Activated T-cell treated with anti-CD3 and anti-CD28 coated beads for 48 hours (primary cell): ENCODE measurements at places on chromosomes 13 and 19.

- no peak for DNase-seq
Observed at GRCh38 chr13:23794267-23795161, 94.7 kb downstream of the MIPEP start.

DNA sequence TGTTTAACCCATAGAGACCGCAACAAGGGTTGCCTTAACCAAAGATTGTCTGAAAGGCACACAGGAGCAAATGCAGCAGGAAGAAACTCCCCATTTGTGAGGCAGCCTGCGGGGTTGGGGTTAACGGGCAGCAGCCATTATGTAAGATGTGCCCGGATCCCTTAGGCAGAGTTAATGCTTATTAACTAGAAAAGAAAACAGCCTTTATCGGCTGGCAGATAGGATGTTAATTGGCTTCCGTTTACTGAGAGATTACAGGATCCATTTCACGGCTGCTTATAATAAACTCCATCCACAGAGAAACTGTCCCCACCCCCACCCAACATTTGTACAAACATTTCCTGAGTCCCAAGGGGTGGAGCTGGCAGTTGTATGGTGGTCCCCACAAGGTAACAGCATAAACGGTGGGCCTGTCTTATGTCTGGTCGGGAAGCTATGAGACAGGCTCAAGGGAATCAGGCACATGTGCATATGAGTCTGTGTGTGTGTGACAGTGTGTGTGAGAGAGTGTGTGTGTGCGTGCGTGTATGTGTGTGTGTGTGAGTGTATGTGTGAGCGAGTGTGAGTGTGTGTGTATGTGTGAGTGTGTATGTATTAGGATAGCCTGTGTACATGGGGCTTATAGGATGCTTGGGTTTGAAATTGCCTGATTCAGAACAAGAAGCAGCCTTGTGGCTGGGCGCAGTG, 10.5 kb downstream of the SLC25A42 start:
- no peak for DNase-seq

GRCh38 chr19:54335979-54336892, 2.7 kb downstream of the LILRA4 start:
- no peak for DNase-seq

GRCh38 chr19:28463493-28464053, 749.4 kb downstream of the UQCRFS1 start:
- no peak for DNase-seq

DNA sequence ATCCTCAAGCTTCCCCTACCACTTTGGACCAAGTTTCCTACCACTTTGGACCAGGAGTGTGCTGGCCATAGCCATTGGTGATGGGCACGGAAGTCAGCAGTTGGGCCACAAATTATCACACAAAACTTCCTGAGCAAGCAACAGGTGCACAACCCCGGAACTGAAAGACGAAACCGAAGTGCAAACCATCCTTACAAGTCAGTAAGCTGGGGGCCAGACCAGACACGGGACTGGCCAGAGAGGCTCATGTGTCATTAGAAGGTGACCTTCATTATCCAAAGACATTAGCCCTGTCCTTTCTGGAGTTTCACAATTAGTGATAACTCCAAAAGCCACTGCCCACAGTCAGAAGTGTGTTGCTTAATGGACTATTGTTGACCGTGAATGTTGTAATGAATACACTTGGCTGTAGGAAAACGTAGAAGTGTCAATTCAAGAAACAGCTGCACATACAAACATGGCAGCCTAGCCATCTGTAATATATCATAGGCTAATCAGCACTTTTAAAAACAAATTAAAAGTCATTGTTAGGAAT, 244.1 kb upstream of the IRS2 start:
- no peak for DNase-seq
